Fibroblast of gingiva (primary cell): ENCODE measurements at places on chromosomes 2 and 18.

- no peak for DNase-seq
These were observed 6.9 kb downstream of the ACYP2 start for GRCh38 chr2:54122171-54122935.

GRCh38 chr2:122218596-122218995 is 463.1 kb downstream of the TSN start:
- no peak for DNase-seq

DNA sequence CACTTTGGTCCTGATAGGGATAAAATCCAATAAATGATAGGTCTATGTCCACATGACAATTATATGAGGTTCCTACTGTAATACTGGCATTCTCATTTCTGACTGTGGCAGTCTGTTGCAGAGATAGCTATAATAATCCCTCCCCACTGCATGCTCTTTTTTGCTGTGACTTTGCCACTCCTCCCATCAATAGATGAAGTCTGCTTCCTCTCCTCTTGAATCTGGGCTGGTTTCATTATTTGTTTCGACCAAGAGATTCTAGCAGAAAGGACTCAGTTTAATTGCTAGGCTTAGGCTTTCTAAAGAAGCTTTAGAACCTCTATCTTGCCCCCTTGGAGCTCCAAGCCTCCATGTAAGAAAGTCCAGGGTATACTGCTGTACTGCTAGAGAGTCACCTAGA is 23.3 kb upstream of the CREB1 start:
- DNase-seq, result no peak

- DNase-seq, result no peak
These were observed 292.1 kb upstream of the KLHL29 start for GRCh38 chr2:23092831-23093230.

DNA sequence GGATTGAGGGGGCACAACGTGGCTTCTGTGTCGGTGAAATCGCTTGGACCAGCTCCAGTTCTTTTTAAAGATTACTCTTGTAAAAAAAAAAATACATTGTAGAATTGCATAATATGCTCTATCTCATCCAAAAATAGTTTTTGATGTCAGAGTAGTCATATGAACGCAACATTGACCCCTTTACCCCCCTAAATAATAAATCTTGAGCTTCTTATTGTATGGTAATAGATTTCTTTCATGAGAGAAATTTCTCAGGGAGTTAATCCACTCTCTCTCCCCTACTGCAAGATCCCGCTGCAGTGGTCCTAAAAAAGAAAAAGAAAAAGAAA is 50.2 kb upstream of the PAIP2B start:
- DNase-seq, result no peak

DNA sequence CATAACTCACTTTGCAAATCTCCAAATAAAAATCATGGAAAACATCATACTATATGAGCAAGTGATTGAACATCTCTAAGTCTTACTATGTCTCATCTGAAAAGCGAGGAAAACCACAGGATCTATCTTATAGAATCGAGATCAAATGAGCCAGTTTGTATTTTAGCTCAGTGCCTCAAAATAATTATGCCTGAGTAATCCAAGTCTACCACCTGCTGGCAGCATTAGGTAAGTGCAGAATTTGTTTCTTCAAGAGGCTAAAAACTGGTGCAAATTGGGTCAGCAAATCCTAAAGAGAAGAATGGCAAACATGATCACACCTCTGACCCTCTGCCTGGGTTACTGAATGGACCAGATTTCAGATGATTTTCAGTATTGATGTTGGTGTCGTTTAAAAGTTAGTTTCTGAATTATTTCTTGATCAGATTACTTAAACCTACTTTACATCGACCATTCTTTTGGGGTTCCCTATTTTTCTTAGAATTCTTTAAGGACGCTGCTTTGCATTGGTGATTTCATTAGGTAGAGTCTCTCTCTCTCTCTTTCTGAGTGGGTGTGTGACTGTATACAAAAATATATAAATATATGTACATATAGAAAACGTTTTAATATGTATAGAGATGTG is 12.7 kb upstream of the FHOD3 start:
- DNase-seq, result peak; percentile 60

GRCh38 chr2:6771634-6772611 is 93.8 kb downstream of the CMPK2 start:
- DNase-seq, result no peak
